CD4-positive, alpha-beta T cell treated with Interleukin-15 for 1 hour (primary cell): ENCODE measurements at places on chromosomes 6 and 20.
A peak's percentile ranks its signal among the peaks of the same experiment; 100 is the strongest.

DNA sequence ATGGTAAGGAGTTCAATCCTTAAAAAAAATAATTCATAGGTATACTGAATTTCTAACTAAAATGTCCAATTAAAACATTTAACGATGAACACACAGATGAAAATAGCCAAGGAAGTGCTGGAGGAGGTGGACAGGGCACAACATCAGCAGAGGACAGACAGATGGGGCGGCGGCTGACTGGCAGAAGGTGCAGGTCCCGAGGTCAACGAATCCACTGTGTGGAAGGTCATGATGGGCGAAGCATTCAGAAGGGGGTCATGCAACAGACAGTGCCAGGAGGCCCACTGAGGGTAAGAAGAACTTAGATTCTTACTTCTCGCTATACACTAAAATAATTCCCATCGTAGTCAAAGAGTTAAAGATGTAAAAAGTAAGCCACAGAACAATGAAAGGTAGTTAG lies 34.2 kb upstream of the FRMD1 start:
- no peak for DNase-seq

GRCh38 chr6:68880050-68880813 lies 245.2 kb downstream of the ADGRB3 start:
- no peak for DNase-seq

DNA sequence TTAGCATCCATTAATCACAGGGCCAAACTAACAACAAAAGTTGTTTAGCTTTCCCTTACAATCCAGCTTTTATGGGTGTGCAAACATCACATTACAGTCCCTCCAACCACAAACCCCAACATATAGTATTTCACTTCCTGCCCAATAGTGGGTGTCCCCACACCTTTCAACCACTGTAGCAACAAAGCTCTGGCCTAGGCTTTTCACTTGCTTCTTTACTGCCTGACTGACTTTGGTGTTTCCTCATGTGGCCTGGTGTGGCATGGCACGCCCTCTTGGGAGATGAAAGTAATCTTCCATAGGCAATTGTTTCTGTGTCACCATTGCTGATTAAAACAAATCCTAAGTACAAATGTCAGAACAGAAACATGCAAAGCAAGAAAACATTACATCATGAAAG lies 46.3 kb downstream of the MCM8 start:
- peak; percentile 51 for DNase-seq

GRCh38 chr20:13288357-13288756 lies 67.3 kb downstream of the ISM1 start:
- no peak for DNase-seq

DNA sequence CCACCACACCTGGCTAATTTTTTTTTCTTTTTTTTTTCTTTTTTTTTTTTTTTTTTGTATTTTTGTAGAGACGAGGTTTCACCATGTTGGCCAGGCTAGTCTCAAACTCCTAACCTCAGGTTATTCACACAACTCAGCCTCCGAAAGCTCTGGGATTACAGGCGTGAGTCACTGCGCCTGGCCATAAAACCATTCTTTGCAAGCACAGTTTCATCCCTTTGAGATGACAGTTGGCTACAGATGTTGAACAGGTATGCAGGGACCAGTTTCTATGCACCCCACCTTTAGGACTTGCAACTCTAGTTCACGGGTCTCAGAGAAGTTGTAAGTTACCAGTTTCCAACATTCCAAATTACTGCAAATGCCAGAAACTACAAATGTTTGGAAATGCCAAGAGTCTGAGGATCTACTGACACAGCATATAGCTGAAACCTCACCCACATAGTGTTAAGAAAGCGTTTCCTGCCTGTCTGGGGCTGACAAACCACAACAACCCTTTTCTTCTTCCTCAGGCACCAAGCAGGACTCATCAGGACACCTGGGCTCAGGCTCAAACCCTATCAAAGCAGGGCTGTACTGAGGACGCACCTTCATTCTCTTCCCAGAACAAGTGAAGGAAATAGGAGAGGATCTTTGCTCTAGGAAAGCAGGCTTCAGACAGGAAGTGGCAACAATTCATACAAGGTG lies 22.9 kb downstream of the ARHGAP18 start:
- DNase-seq, result peak; percentile 60

DNA sequence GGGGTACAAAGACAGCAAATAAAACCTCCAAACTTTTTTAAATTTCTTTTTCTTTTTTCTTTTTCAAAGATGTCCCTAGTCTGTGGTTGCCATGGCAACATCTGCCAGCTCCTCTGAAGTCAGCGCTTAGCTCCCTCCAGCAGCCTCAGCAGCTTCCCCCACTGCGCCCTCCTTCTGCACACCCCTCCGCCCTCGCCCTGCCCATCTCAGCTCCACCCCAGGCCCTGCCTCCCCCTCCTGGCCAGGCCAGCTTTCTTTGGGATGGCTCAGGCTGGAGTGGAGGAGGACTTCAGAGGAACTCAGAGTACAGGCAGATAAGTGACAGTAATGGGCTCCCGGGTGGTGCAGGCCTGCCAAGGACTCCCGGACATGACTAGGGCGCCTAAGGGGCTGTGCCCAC lies 104.6 kb downstream of the LRFN2 start:
- DNase-seq, result no peak

GRCh38 chr6:6331946-6332601 lies 11.6 kb upstream of the F13A1 start:
- no peak for DNase-seq

DNA sequence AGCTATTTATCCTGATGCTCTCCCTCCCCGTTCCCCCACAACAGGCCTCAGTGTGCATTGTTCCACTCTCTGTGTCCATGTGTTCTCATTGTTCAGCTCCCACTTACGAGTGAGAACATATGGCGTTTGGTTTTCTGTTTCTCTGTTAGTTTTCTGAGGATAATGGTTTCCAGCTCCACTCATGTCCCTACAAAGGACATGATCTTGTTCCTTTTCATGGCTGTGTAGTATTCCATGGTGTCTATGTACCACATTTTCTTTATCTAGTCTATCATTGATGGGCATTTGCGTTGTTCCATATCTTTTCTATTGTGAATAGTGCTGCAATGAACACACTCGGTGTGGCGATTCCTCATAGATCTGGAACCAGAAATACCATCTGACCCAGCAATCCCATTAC lies 225.9 kb upstream of the CDH4 start:
- no peak for DNase-seq

DNA sequence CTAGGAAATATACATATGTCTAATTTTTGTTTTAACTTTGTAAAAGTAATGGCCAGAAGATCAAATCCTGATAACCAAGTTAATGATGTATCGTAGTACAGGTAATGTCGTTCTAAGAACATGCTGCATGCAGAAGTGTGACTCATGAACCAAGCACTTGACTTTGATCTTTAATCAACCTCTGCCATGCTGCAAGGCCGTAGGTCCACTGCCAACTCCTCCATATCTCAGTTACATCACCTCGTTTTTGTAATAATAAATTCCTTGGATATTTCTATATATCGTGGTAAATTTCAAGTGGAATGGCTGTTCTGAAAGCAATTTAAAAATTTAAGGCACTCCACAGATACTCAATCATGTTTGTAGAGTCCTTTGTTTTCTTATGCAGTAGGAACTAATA lies 771.7 kb downstream of the EPHA7 start:
- no peak for DNase-seq

- no peak for DNase-seq
Measured at GRCh38 chr6:113997116-113997515, 26.2 kb upstream of the HDAC2 start.

DNA sequence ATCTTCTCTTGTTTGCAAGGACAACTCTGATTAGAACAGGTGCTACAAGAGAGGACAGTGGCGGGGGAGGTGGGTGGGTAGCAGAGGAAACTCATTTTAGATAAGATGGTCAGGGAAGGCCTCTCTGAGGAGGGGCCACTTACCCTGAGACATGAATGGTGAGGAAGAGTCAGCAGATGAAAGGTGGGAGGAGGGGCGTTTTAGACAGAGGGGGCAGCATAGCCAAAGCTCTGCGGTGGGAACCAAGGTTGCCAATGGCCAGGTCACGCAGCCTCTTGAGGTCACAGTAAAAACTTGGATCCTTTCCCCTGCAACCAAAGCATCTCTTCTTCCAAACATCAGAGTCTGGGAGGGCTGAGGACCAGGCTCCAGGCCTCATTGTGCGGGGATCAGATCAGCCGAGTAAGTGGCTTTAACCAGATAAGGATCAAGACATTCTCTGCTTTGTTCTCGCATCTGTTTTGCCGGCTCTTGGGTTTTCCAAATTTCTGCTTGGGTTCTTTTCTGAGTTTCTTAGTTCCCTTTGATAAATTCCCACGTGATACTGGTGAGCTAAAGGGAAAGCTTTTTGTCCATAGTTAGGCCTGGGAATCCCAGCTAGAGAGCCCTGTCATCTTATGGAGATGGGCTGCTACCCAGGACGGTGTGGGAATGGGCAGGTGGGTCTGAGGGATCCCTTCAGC lies 5.5 kb upstream of the CD40 start:
- no peak for DNase-seq

- DNase-seq, result no peak
Measured at GRCh38 chr6:6596529-6597328, 8.2 kb downstream of the LY86 start.

GRCh38 chr6:36131511-36132245 lies 1.4 kb downstream of the MAPK13 start:
- DNase-seq, result peak; percentile 28

- DNase-seq, result no peak
Measured at GRCh38 chr6:116975600-116975999, 98.6 kb downstream of the RFX6 start.

GRCh38 chr6:154606457-154606856 lies 96.0 kb upstream of the CNKSR3 start:
- peak; percentile 63 for DNase-seq

- no peak for DNase-seq
Measured at GRCh38 chr20:35316086-35316485, 23.9 kb upstream of the FAM83C start.

- no peak for DNase-seq
Measured at GRCh38 chr6:89138173-89138572, 7.7 kb upstream of the PM20D2 start.

- DNase-seq, result no peak
Measured at GRCh38 chr20:20375862-20376261, 8.0 kb downstream of the INSM1 start.

- no peak for DNase-seq
Measured at GRCh38 chr20:57000441-57000968, 265.9 kb downstream of the BMP7 start.

DNA sequence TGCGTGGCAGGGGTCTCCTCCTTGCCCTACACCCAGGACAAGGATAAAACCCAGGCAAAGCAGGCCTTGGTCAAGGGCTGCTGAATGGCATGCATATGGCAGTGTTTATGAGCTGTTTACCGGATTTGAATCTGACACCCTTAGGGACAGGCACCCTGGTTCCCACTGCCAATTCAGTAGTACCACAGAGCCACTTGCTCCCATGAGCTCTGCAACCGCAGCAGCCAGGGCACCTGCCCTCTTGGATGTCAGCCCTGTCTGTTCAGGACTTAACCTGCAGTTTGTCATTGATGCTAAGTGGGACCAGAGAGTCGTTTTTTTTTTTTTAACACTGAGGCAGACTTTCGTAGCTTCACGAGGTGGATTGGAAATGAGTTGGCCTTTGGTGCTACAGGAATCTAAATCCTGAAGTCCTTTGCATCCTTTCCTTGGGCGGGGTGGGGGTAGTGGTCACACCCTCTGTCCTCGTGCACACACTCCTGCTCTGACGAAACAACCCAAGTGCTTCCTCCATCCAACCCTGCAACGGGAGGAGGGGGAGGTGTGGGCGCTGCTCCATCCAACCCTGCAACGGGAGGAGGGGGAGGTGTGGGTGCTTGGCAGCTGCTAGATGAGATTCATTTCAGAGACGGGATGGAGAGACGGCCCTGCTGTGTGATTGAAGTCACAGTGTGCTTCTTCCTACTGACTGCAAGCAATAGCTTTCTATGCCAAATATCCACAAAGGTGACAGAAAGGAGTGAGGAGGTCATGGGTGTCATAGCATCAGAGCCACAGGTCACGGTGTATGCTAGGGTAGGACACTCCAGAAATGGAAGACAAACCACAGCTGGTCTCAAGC lies 166.5 kb downstream of the SMOC2 start:
- DNase-seq, result no peak

DNA sequence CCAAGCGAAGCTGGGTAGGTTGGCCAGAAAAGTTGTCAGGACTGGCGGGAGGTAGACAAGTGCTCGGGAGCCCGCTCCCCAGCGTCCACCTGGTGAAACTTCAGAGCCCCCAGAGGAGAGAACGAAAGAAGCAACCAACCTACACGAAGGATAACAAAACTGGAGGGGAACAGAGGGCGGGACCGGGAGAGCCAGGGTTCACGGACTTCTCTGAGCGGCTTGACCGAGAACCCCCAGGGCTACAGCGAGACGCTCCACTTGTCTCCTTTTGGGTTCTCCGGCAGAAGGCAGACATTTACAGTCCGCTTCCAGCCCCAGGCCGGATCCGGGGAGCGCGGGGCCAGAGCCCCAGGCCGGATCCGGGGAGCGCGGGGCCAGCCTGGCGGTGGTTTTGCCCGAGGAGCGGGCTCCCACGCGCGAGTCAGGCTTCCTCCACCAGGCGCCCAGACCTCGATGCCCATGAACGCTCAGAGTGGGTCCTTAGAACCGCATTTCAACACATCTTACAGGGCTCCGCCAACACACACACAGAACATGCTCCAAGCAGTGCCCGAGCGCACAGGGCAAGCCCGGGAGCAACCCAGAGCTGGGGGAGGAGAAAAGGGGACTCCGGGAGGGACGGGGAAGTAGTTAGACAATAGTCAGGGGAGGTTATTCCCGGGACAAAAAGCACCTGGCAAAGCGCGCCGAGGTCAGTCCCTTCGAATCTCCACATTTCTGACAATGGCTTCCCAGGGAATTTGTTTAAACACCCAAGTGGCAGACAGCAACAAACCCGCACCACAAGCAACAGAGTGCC lies 1.1 kb downstream of the PTPRK start:
- no peak for DNase-seq

GRCh38 chr6:71737953-71738352 lies 148.4 kb upstream of the RIMS1 start:
- no peak for DNase-seq

DNA sequence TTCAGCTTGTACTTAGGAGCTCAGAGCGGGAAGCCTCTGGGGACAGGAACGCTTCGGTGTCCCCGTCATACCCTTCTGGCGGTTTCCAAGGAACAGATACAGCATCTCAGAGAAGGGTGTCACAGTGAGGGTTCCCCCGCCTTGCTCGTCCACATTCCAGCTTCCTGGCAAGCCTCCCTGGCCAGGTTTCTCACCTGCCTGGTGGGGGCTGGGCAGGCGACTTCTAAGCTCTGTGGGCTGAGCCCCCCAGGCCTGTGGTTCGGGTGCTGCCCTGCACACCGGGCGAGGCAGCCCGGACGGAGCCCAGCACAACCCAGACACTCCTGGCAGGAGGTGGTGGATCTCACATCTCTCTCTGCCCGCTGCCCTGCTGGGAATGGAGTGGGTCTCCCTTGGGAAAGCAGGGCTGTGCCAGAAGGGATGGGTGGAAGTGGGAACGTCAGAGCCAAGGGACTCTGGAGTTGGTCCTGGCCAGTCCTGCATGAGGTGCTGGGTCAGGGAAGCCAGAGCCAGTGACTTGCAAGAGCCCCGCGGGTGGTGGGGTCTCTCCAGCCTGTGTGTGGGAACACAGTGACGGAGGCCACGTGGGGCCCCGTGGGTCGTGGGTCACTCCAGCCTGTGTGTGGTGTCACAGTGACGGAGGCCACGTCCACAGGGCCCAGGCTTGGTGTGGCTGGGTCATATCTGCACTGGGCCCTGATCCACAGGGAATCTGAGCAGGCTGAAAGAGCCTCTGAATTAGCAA lies 47.7 kb upstream of the SMOC2 start:
- DNase-seq, result no peak

- no peak for DNase-seq
Measured at GRCh38 chr6:147108259-147108910, 95.8 kb upstream of the STXBP5 start.
